ENCODE measurements at places on chromosomes 11 and 22.

DNA sequence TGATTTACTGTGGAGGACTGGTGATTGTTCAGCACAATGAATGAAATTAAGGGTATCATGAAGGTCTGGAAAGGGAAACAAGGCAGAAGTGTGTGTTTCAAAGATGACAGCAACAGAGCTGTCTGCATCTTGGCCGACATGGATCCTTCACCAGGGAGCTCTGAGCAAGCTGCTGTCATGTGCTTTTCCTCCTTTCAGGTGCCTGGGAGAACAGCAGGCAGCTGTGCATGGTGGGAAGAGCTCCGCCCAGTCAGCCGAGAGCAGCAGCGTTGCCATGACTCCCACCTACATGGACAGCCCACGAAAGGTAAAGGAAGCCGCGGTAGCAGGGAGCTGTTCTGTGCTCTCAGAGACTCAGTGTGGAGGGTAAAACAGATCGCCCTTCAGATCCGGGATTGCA is 87.1 kb upstream of the YWHAH start:
- no peak for DNase-seq

- no peak for DNase-seq
Measured at GRCh38 chr22:50112151-50113118, 22.6 kb downstream of the MOV10L1 start.

DNA sequence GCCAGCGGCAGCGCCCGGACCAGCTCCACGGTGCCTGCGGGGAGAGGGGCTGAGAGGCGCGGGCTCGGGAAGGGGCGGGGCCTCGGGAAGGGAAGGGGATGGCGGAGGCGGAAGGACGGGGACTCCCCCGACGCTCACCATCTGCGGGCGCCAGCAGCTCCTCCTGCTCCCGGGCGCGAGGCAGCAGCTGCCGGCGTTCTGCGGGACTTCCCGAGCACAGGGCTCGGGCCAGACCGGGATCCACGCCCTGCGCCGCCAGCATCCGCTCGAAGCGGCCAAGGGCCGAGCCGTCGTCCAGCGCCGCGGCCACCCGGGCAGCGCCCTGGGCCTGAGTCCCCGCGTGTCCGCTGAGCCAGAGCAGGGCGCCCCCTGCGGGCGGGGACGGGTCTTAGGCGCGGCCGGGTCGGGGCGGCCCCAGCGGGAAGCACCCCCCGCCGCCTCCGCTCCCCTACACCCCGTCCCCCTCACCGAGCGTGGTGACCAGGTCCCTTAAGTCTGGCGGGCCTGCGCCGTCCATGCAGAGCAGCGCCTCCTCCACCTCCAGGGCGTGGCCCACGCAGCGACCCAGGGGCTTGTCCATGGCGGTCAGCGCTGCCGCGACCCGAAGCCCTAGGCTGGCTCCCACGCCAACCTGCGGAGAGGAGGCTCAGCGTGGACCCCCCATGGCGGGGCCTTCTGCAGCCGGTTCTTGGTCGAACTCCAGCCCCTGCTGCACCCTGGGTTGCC is 873 bp upstream of the SCO2 start:
- peak; percentile 86 for DNase-seq

GRCh38 chr22:34333285-34333684 is 413.0 kb upstream of the LARGE1 start:
- DNase-seq: no peak

GRCh38 chr22:31393893-31394292 is 5.5 kb upstream of the DRG1 start:
- no peak for DNase-seq

- DNase-seq: no peak
Measured at GRCh38 chr11:11416917-11417316, 63.9 kb upstream of the CSNK2A3 start.
